GOT3 (cell line): ENCODE measurements at places on chromosomes 16 and 17.

DNA sequence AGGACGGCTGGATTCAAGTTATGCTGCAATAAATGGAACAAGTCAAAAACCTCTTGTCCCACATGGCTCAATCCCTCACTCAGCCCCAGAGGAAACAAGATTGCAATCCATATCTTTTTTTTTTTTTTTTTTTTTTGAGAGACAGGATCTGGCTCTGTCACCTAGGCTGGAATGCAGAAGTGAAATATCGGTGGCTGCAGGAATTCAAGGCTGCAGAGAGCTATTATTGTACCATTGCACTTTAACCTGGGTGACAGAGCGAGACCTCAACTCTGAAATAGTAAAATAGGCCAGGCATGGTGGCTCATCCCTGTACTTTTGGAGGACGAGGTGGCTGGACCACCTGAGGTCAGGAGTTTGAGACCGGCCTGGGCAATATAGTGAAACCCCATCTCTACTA is 2.7 kb upstream of the PDE6G start:
- DNase-seq = no peak

- no peak for DNase-seq
Measured at GRCh38 chr17:42895185-42895555, 5.4 kb upstream of the G6PC1 start.

GRCh38 chr17:50484386-50485155 is 5.9 kb downstream of the RSAD1 start:
- no peak for DNase-seq

- no peak for DNase-seq
Measured at GRCh38 chr16:86638642-86639041, 60.3 kb downstream of the FOXL1 start.

- DNase-seq = no peak
Measured at GRCh38 chr16:71880176-71880575, 3.8 kb downstream of the ZNF821 start.

DNA sequence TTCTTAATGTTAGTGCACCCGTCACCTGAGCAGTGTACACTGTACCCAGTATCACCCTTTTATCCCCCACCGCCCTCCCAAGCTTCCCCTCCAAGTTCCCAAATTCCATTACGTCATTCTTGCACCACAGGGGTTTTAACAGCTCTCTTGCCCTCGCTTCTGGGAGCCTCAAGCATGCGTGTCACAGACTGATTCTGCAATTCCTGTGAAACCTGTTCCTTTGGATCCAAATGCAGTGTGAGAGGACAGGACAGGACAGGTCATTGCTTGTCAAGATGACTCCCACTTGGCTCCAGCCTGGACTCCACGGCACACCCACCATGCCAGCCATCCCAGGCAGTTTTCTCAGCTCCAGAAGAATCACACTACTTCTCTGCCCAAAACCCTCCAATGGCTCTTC is 44.1 kb downstream of the CYB5D2 start:
- DNase-seq = no peak

DNA sequence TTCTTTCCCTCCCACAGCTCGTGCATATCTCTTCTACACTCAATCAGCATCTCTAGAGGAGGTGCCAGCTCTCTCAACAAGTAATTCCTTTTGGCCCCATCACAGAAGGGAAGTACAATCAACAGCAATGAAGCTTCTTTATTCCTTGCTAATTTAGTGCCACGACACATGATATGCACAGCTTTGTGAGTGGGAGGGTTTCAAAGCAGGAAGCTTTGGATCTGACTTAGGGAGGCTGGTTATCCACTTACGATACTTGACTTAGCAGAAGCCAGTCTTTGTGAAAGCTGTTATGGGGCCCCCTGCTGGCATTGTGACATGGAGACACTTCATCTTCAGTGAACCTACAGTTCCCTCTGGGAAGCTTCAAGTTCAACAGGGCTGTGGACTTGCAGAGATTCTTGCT is 81.0 kb downstream of the TMEM100 start:
- DNase-seq = no peak

DNA sequence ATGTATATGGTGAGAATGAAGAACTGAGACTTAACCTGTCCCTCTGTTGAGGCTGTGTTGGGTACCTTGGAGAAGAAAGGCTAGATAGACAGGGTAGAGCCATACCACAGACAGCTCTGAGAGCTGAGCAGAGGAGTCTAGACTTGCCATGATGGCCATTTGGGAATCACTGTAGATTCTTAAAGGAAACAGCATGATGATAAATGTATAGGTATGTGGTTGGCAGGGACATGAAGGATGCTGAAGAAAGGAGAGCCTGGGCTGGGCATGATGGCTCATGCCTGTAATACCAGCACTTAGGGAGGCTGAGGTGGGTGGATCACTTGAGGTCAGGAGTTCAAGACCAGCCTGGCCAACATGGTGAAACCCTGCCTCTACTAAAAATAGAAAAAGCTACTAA is 114.4 kb upstream of the HAS3 start:
- no peak for DNase-seq

- DNase-seq = no peak
Measured at GRCh38 chr17:51180486-51180885, 14.3 kb downstream of the NME2 start.

- no peak for DNase-seq
Measured at GRCh38 chr17:69390795-69391501, 23.5 kb upstream of the MAP2K6 start.

GRCh38 chr17:13558588-13558987 is 43.1 kb downstream of the HS3ST3A1 start:
- no peak for DNase-seq

DNA sequence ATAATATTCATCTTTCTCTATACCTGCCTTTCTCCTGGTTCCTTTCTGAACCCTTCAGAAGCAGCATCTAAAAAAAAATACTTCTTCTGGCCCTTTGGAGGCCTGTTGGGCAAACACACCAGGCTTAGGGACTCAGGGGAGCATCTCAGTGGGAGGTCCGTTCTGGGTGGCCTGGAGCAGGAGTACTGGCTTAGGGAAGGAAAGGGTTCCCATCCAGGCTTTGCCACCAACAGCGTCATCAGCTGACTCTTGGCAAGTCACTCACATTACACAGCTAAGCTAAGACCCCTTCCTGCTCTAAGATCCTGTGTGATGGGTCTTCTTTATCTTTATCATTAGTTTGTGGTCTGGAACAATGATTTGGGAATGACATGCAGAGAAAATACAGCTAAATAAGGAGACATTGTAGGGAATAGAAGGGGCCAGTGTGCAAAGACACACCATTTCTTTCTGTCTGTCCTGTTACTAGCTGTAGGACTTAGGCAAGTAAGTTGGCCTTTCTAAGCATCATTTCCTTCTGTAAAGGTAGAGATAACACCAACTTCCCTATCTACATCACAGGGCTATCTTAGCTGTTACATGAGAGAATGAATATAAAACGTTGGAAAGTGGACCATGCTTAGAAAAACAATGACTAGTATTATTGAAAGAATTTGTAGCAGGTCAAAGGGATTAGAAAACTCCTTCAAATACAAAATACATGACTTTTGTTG is 9.9 kb downstream of the PCTP start:
- DNase-seq = no peak

- no peak for DNase-seq
Measured at GRCh38 chr17:45040459-45040858, 11.0 kb downstream of the DCAKD start.

DNA sequence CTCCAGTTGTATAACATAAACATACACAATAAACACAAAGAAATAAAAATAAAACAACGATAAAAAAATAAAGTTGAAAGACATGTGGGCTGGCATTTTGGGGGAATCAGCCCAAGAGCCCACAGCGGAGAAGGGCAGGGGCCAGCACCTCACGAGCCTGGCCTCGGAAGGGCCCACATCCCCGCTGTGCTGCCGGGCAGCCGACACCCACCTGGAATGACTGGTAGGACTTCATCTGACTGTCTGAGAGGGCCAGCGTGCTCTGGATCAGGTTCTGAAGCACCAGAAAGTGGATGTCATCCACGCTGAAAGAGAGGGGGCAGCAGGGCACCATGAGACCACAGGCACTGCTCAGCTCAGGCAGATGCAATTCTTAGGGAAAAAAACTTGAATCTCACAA is 73.5 kb downstream of the GTF3C1 start:
- DNase-seq = no peak

- no peak for DNase-seq
Measured at GRCh38 chr16:54236773-54237172, 49.8 kb downstream of the IRX3 start.

DNA sequence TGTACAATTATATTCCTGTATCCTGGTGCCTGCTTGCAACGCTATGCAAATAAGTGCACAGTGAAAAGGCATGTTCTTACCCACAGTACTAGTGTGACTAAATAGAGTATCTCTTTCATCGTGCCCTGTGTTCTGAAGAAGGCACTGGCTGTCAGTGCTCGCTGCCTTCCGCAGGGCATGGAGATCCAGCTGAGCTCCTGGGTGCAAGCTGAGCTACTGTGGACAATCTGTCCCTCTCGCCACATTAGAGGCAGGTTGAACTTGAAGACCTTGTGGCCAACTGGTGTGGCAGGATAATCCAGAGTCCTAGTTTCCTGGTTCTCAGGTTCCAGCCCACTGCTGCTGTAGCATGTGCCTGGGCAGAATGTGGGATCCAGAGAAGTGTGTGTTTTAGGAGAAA is 1.9 kb upstream of the ST6GALNAC1 start:
- DNase-seq = no peak
